ENCODE measurements at places on chromosomes 6 and 20.

DNA sequence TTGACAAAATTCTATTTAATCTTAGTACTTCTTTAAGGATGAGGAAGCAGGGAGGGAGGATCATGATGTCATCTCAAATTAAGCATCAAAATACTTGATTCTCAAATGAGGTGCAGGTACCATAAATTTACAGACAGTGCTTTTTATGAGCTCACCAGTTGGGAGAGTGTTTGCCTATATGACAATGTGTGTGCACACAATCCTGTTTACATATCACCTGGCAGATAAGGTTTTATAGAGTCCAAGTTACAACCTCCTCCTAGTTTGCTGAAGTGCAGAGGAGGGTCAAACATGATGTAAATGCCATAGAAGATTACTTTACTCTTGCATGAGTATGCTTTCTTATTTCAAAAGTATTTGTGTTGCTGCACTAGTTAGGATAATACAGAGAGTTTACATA lies 6.4 kb downstream of the ATXN1 start:
- no peak for DNase-seq

DNA sequence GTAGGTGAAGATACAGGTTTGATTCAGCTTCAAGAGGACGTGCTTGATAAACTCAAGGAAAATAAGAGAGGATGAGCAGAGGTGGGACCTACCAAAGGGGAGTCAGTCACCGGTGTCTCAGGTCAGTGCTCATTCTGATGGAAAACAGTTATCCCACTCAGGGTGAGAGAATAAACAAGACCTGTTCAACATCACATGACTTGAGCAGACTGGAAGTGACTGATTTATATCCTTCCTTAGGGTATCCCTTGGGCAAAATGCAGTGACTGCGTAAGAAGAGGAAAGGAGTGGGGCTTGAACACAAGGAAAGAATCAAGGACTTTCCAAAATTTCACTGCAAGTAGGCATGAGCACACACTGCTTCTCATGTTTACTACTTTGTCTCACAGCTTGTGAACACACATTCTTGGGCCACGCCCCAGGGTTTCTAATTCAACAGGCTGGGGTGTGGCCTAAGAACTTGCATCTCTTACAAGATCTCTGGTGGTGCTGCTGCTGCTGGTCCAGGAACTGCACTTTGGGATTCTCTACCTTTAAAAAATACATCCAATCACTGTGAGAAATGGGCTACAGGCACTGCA lies 11.6 kb downstream of the CST3 start:
- DNase-seq = no peak

DNA sequence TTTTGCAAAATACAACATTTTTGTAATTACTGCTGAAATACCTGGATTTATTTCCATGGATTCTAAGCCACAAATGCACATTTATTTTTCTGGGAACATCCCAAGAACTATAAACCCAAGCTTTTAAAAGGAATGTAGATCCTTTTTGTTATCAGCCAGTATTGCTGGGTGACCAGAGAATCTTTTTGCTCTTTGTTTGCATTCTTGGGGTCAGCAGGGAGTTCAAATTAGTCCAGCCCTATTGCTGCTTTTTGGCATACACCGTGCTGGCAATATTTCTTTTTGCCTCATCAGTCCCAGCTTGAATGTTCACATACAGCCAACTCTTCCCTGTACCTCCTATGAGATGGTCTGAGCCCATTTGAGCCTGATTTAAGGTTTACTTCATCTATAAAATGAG lies 155.2 kb upstream of the CNR1 start:
- no peak for DNase-seq

DNA sequence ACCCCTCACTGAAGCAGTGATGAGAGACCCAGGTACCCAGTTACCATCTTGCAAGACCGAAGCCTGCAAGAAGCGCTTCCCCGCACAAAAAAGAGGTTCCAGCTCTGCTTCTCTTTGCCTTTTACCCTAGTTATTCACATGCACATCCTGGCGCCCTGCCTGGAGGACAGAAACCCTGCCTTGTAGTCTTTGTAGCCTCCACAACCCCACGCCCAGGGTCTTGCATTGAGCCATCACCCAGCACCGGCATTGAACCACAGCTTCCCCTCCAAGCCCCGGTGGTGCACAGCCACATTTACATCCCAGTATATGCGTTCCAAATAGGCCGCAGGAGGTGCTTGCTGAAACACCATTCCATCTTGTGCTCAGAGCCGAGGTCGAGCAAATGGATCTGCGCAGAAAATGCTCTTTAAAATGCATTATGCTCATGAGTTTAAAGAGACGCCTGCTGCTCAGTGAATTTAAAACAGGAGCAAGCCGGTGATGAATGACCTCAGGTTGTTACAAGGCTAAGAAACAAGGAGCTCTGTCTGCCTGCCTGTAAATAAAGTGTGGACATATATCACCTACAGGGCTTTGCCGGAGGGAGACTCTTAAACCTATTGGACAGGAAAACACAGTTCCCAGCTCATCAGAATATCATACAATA lies 61.7 kb downstream of the GNAS-AS1 start:
- DNase-seq = no peak
